ENCODE measurements at places on chromosomes 7 and 10. TPM values are rescaled to one million over a fixed set of nuclear protein-coding genes. Genes with fewer than 3 reads are reported as not detected.

Gene SCART1
- total RNA-seq, result 2.5 TPM

Gene ZNF273
- 7.3 TPM for total RNA-seq

Gene PDCD11
- 40.7 TPM for total RNA-seq

Gene CHAT
- not detected for total RNA-seq

Gene HECW1
- total RNA-seq, result not detected

Measured in activated naive CD4-positive, alpha-beta T cell treated with anti-CD3 and anti-CD28 coated beads, Interleukin-2, amount 10 ng/mL, durations not matched to agents 5 hours and 36 hours (primary cell).